ENCODE measurements at places on chromosomes 7 and 10.
A peak's percentile ranks its signal among the peaks of the same experiment; 100 is the strongest.

- peak; percentile 13 for DNase-seq
These were observed 39.1 kb upstream of the RAB18 start for GRCh38 chr10:27464993-27465392.

GRCh38 chr10:97762816-97763215, 9.0 kb downstream of the SFRP5 start:
- DNase-seq = no peak

- no peak for DNase-seq
These were observed 39.0 kb downstream of the POR start for GRCh38 chr7:75953931-75954330.

GRCh38 chr10:31707093-31708039, 221.3 kb downstream of the ARHGAP12 start:
- peak; percentile 3 for DNase-seq

- DNase-seq = peak; percentile 3
These were observed 1.1 kb downstream of the DENND11 start for GRCh38 chr7:141700848-141701371.

GRCh38 chr10:129727071-129727470, 237.0 kb downstream of the EBF3 start:
- no peak for DNase-seq

- no peak for DNase-seq
These were observed 365.1 kb downstream of the BBS9 start for GRCh38 chr7:33494474-33494873.

DNA sequence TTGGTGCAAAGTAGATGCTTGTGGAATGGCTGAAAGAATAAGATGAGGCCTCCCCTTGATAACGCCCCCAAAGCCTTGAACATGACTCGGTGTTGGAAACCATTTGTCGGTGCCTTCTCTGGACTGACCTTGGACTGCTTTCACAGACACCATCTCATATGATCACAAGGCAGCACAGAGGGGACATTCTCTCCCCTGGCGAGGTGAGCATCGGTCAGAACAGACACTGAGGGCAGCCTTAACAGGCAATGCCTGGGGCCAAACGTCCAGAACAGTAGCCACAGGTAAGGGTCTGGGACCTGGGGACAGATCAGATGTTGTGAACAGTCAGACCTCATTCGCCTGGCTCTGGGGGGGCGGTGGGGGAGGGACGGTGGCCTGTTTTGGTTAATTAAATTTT, 2.8 kb upstream of the TRRAP start:
- DNase-seq = no peak

DNA sequence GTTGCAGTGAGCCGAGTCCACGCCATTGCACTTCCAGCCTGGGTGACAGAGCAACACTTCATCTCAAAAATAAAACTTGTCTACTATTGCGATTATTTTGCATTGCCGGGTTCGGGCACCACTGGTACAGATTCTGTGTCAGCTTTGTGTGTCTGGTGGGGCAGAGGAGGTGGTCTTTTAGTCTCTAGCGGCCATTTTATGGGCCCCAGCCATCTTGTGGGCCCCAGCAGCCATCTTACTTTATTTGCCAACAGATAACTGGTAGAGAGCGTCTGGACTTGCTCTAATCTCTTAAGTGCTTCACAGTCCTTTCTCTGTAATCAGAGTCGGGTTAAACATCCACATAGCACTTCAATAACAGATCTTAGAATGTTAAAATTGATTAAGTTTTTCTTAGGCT, 4.9 kb downstream of the BUD23 start:
- no peak for DNase-seq

- no peak for DNase-seq
These were observed 28.0 kb upstream of the CABCOCO1 start for GRCh38 chr10:61634746-61635145.

- no peak for DNase-seq
These were observed 95.8 kb upstream of the AGBL3 start for GRCh38 chr7:134890246-134891240.

All from OCI-LY7 (cell line).